ENCODE measurements at places on chromosomes 5 and 9.

DNA sequence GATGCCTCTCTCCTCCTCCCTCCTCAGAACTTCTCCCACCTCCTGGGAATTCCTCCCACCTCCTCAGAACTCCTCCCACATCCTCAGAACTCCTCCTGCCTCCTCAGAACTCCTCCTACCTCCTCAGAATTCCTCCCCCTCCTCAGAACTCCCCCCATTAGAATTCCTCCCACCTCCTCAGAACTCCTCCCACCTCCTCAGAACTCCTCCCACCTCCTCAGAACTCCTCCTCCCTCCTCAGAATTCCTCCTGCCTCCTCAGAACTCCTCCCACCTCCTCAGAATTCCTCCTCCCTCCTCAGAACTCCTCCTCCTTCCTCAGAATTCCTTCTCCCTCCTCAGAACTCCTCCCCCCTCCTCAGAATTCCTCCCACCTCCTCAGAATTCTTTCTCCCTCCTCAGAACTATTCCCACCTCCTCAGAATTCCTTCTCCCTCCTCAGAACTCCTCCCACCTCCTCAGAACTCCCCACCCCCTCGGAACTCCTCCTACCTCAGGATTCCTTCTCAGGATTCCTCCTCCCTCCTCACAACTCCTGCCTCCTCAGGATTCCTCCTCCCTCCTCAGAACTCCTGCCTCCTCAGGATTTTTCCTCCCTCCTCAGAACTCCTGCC, 23.9 kb downstream of the SLC46A2 start:
- DNase-seq, result no peak

GRCh38 chr5:90359073-90359920, 50.3 kb downstream of the CETN3 start:
- no peak for DNase-seq

DNA sequence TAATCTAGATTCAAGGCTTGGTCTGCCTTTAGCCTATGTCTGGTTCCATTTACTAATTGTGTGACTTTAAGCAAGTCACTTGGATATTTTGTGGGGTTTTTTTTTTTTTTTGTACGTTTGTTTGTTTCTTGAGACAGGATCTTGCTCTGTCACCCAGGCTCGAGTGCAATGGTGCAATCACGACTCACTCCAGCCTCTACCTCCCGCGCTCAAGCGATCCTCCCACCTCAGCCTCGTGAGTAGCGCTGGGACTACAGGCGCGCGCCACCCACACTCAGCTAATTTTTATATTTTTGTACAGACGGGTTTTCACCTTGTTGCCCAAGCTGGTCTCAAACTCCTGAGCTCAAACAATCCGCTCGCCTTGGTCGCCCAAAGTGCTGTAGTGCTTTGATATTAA, 1.1 kb upstream of the PFDN1 start:
- no peak for DNase-seq

GRCh38 chr5:168920019-168920810, 341.0 kb upstream of the PANK3 start:
- DNase-seq, result no peak

GRCh38 chr9:21031091-21031807, at the start of gene HACD4:
TSS of gene HACD4 (minus strand) at chr9:21031640. CDS start at chr9:21031590, 50 bp downstream.
- no peak for DNase-seq

- no peak for DNase-seq
Observed at GRCh38 chr9:116774421-116775180, 87.5 kb downstream of the TRIM32 start.

DNA sequence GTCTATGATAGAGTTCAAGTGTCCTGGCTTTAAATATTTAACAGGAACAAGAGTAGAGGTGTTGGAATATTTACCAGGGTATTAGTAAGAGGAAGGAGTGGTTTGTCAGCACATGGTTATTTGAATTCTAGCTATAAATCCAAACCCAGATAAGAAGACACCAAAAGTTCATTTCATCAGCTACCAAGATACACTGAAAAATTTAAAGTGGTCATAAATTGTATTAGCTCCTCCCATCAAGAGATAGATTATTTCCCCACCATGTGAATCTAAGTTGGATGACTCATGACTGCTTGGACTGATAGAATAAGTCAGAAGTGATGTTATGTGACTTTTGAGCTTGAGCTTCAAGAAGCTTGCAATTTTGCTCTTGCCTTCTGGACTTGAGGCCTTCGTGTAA, 72.1 kb upstream of the GRAMD2B start:
- DNase-seq, result no peak

- DNase-seq, result no peak
Observed at GRCh38 chr9:98410185-98410697, 154.8 kb upstream of the TBC1D2 start.

- no peak for DNase-seq
Observed at GRCh38 chr9:35776018-35776417, 15.4 kb upstream of the NPR2 start.

DNA sequence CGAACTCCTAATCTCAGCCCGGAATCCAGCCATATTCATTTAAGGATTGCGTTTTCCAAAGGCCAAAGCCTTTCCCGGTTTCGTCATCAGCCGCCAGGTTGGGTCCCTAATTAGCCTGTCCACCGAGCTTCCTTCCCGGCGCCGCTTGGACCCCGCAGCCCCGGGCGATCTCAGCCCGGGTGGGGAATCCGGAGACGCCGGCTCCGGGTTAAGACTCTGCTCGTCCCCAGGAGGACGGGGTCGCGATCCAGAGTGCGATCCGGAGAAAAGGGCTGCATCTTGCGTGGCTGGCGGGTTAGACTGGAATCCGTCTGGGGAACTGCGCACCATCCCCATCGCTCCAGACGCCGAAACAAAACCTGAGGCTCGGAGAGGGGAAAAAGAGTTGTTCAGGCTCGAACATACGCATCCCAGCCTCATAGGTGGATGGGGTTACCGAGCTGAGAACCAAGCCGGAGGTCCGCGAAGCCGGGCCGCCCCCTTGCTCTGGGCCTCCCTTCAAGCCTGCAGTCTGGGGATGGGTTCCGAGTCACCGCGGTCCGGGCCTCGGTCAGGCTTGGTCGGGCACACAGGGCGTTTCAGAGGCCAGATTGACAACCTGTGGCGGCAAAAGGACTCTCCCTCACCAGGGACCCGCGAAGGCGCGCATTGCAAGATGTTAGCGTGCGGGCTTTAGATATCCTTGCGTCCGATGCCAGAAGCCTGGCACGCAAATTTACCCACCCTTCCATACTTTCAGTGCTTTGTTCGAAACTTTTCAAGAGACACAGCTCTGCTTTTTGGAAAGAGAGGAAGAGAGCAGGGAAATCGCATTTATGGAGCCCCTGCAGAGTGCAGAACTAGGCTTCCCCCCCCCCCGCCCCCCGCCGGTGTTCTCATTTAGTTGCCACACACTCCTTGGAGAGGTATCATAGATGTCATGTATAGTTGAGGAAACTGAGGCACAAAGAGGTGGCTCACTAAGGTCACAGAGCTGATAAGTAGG, 7.9 kb downstream of the MSX2 start:
- DNase-seq, result no peak

DNA sequence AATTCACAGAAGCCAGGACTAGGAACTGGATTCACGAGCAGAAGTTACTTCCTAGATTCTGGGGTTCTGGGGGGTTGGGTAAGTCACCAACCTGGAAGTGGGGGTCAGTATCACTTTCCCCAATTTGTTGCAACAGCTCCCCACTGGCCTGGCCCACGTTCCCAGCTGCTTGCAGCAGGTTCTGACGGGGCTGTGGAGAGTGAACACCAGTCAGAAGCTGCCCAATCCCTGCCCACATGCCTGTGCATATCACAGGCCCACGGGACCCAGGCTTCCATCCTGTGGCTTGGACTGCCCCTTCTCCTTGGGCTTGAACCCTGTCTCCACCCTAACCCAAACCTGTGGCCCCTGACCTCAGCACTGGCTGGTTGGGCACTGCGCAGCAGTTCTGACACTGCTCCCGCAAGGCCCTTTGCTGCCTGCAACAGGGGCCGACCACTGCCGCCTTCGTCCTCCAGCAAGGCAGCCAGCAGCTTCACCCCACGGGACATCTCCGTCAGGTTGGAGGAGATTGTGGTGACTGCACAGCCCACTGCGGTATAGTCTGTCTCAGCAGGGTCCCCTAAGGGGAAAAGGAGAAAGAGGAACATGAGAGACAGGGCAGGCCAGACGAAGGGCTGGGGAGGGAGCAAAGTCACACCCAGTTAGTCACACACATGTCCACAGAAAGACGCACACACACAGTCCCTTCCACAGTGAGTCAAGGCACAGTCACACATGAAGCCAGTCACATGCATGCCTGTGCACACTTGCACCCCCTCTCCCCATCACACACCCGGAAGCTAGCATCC, 13.1 kb downstream of the TLN1 start:
- no peak for DNase-seq

DNA sequence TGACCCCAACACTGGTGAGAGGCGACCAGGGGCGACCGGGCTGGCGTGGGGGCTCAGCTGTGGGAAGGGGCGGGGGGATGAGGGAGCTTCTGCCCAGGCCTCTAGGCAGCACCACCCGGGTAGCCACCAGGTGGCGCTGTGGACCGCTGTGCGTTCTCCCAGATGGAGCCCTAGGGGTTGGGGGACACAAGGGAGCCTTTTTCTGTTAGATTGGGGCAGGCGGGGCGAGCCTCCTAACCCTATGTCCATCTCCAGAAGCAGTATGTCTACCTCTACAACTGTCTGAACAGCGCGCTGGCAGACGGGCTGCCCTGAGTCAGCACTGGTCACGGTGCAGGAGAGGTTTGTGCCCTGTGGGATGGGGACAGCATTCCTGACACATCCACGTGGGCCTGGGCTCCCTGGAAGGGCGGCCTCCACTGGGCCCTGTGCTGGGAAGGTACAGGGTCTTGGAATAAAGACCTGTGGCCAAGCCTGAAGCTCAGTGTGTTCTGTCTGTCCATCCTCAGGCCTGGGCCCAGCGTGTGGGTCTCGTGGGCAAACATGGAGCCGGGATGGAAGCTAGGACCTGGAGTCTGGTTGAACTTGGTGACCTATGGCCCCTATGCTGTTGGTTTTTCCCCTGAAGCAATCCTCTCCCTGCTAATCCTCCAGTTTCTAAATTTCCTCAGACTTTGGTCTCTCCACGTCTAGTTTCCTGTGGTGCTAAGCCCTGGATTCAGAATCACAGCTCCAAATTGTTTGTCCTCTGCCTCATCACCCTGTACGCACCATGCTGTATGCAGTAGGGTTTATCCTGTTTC, 23.1 kb upstream of the SPTLC1 start:
- no peak for DNase-seq

GRCh38 chr9:89339807-89340206, 21.5 kb downstream of the SECISBP2 start:
- DNase-seq, result no peak

GRCh38 chr5:69212022-69212421, 22.6 kb downstream of the CENPH start:
- DNase-seq, result no peak

DNA sequence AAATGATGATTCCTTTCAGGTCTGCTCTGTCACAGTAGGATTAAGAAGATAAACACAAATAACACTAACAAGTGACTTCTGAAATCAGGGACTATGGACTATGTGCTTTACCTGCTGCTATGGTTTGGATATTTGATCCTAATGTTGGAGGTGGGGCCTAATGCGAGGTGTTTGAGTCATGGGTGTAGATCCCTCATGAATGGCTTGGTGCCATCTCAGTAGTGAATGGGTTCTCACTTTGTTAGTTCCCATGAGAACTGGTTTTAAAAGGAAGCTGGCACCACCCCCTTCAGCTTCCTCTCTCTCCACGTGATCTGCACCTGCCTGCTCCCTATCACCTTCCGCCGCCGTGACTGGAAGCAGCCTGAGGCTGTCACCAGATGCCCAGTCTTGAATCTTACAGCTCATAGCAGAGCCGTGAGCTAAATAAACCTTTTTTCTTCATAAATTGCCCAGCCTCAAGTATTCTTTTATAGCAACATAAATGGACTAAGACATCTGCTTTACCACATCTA, 3.3 kb downstream of the PPIC start:
- no peak for DNase-seq

GRCh38 chr5:66848749-66849641, 252.8 kb downstream of the MAST4 start:
- no peak for DNase-seq

DNA sequence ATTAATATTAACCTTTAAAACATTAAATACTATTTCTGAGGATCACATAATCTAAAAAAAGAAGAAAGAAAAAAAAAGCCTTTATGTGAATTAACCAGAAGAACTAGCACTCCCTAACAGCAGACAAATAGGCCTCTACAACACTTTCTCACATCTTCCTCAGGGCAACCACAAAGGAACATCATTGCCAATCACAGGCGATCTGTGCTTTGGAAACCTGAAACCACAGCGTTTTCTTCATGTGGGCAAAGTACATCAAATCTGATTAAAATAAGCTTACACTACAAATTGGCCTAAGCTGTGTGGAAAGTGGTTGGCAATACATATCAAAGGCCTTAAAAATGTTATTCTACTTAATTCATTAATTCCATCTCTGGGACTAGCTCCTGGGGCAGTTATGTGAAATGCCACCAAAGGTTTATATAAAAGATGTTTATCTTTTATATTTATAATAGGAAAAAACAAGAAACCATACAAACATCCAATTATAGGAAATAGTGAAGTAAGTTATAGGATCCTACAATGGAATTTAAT, 184.8 kb upstream of the TBCA start:
- DNase-seq, result no peak

DNA sequence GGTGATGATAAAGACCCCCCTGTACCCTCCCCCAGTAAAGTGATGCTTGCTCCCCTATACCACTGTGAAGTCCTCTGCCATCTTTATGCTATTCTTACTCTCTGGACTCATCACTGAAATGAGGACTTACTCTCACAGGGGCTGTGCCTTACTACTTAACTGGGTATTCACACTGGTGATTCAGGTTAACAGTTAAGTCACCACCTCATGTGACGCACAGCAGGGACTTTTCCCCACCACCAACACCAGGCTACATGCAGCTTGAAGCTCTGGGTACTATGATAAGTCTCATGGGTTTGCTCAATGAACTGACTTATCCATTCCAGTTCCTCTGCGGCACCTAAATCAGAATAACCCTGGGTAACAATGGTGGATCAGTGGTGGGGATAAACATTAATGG, 163.7 kb downstream of the ELAVL2 start:
- no peak for DNase-seq

DNA sequence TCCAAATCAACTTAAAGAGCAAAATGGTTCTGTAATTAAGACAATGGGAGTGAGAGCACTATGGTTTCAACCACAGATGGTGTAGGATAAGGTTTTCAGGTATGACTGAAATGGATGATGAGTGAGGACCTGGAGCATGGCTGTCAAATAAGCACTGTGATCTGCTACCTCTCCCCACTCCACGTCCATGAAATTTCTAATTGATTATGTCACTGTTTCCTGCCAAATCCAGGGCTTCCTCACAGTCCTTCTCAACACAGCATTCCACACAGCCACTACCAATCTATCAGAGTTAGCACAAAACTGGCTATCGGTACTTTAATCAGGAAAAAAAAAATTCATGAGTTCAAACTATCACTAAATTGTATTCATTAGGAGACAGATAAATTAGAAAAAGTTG, 420.4 kb upstream of the WWC1 start:
- no peak for DNase-seq

GRCh38 chr5:143181173-143181572, 222.3 kb downstream of the NR3C1 start:
- no peak for DNase-seq
